ENCODE measurements at places on chromosomes 6 and 20.

DNA sequence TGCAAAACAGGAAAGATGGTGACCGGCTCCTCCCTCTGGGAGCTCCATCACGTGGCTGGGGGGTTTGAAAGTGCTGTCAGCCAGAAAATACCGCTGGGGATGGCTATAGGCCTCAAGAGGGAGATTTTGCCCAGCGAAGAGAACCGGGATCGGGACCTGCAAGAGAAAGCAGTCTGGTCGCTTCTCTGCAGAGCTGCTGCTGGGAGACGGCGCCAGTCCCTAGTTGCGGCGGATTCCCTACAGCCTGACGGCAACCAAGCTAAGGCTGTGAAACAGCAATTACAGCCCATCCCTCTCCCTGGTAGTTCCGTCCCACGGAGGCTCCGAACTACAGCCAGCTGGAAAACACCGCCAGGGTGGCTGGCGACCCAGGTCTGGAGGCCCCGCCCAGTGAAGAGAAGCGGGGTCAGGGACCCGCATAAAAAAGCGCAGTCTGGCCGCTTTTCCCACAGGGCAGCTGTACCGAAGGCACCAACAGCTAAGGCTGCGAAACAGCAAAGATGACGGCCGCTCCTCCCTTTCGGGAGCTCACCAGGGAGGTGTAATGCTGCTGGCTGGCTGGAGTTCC is 238.1 kb upstream of the IRAK1BP1 start:
- DNase-seq = no peak

DNA sequence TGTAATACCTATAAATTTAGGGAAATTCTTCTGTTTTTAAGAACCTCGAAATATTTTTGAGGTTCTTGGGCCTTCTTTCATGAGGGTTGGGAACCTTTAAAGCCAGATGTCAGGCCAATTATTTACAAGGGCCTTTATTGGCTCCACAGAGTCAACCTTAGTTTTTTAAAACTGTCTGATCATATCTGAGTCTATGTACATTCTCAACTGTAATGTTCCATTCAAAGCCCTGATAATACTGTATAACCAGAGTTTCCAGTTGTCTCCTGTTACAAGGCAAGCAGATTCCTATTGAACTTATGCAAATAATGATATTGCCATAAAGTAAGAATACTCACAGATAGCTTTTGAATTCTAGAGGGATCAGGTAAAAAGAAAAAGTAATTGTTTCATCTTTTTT is 545.5 kb downstream of the EPM2A start:
- no peak for DNase-seq

DNA sequence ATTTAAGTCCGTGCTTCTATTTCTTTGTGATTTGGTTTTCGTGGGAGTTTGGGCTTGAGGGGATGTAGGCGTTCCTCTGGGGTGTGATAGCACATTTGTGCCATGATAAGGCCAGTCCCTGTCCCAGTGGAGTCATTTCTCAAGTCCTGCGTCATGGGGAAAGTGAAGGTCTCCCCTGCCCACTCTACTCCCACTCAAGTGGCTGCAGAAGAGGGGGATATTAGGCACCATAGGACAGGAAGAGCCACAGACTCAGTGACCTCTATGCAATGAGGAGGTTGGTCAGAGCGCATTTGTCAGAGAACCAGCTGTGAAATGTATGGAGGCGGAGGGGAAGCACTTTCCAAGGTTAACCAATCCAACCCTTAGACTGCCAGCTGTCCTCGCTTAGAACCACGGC is 51.9 kb upstream of the EDN1 start:
- no peak for DNase-seq

DNA sequence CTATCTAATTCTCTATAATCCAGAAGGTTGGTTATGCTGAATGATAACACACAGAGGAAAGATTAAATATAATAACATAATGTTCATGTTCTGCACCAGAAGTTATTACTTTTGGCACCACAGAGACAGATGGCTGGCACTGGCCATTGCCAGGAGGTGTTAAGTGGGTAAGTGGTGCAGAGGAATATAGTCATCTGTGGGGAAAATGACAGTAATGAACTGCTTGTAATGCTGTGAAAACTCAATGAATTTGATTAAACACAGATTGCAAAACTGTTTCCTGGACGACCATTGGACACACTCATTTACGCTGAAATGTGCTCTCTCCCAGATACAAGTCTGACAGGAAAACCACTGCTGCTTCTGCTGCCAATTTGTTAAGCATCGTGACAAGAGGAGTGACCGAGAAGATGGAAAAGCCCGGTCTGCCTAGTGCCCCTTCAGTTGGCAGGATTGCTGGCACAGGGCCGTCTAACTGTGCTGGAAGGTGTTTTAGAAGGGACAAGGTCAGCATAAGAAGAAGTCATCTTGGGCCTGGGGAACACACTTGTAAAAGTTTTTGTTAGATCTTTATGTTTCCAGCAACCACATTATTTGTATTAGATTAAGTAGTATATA is 567.4 kb downstream of the CBLN4 start:
- no peak for DNase-seq

DNA sequence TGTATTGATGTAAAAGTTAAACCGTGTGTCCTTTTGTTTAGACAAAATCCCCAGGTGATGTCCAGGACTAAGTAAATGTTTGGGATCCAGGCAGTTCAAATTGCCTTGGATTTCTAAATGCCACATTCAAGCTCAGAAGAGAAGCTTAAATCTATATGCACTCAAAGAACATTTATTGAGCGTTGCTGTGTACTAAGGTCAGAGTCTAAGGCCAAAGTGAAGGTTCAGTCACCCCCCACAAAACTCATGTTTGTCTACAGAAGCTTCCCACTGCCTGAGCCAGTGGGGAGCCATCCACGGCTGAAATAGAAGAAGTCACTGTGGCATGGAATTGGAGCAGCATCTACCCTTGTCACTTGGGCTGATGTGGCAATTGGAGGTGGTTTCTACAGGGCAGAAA is 70.7 kb upstream of the INSM1 start:
- no peak for DNase-seq

- DNase-seq = no peak
Measured at GRCh38 chr6:45896783-45897441, 118.7 kb downstream of the CLIC5 start.

DNA sequence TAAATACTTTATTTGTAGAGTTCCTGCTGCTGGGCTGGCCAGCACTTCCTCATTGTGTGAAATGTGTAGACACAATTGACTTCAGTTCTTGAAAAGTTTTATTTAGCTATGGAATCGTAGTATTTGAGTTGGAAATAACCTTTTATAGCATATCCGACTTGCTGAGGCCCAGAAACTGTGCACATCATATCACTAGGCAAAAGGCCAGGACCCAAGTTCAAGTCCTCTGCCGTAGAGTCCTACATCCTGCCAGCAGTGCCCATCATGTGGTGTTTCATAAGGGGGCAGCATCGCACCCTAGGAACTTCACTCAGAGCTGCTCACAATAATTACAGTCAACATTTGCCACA is 207.7 kb upstream of the SNX9 start:
- peak; percentile 48 for DNase-seq

Measured in GDM1 (cell line).